HCT116 (cell line): ENCODE measurements at places on chromosomes 6 and 20.

DNA sequence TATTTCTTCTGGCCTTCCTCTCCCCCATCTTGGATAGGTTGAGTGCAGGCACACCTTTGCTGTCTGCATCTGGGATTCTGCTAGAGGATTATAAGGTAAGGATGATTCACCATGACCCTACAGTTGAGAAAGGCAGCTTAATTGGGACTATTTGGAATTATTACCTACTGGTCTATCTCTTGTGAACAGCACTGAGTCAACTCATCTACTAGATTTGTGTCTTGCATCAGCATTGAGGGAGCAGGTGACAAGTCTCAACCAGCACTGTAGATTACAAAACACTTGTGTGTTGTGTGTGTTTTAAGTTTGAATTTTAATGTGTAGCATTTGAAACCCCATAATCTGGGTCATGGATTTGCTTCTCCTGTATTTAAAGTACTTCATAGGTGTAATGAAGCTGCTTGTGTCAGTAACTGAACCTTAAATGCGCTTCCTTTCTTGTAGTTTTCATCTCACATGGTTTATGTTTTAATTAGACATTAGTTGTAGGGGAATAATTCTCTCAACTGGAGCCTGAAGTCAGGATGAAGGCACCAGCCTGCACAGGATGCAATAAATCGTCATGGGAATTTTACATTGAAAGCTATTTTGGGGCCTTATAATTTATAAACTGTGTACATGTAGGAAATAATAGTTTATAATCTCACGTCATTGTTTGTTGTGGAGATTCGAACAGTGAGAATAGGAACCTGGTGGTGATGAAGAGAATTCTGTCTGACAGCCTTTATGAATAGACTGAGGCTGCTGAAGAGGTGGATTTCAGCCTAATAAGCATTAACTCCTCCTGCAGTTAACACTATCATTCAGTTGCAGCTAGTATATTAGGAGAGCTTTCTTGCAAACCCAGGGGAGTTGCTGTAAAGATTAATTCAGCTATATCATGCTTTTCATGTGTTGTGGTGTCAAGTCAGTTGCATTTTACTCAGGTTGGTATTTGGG, 125.1 kb downstream of the JARID2 start:
- DNase-seq, result no peak

DNA sequence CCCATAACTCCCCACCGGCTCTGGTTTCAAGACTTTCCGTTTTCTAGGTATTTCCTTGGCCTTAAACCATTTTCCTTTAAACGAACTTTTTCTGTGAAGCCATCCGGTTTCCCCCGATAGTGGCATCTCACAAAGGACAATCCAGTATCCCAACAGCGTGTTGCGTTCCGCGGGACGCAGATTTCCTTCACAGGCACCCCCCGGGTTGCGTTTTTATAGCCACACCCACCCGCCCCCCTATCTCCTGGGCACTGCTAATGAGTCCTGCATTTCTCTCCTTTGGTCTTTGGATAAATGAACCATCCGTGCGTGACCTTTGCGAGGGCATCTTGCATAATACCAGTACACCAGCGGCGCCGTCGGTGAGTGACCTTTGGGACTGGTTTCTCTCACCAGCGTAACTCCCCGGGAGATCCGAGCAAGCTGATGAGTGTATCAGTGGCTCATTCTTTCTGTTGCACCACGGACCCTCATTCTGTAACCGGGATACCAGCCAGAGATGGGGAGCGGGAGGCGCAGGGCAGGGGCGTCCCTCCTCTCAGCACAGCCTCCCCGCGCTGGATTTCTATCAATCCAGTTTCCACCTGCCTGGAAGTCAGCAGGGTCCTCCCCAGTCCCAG, 586 bp upstream of the NQO2 start:
- DNase-seq, result no peak

DNA sequence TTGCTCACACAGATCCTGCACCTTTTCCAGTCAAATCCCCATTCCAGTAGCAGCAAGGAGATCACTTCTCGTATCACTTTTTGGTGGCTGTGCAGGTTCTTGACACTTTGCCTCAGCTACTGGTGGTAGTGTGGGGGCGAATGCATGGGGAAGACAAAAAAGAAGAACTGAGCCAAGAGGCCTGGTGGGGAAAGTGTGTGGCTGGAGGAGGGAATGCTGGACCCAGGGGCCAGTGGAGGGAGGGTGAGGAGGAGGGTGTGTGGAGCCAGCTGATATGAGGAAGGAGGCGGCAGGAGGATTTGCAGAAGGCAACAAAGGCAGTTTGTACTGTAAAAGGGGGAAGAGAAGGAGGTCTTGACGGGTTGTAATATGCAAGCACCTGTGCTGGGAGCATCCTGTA, 15.7 kb upstream of the HLA-C start:
- DNase-seq, result no peak

DNA sequence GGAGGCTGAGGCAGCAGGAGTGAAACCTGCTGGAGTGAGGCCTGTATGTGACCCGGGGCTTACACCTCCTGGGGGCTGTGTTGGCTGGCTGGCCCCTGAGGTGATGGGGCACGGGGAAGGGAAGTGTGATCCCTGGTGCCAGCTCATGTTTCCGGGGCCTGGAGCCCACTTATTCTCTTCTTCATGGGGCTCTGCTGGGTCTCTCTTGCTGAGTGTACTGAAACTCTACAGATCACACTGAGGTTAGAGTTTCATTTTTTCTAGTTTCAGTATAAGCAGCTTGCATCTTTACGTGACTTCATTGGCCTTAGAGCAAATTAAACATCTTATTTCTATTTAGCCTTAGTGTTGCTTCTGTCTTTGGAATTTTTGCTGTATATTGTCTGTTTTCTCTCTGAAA, 96.2 kb downstream of the ANKS1A start:
- DNase-seq, result no peak
